ENCODE measurements at places on chromosomes 1 and 21.
A peak's percentile ranks its signal among the peaks of the same experiment; 100 is the strongest.

DNA sequence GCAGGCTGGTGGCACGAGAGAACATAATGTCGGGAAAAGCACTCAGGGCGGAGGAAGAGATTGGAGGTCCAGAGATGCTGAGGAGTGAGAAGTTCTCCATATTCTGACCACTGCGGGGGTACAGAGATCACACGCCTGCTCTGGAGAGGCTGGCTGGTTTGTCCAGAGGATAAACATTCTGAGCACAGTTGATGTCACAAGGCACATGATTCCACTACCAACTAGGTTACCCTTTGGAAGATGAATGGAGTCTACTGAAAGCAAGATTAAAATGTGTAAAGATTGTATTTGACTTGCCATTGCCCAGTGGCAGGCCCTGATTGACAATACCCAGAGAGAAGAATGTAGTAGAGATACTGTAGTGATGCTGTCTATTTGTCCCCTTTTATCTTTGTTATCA lies at the start of gene SPATA46:
Gene SPATA46, minus strand, starts transcription at position 164 of the 400 bp plus-strand sequence. Its CDS starts 64 bp downstream, at position 100.
- no peak within 1 kb of the TSS for H3K27ac ChIP-seq
- no peak within 1 kb of the TSS for H3K4me3 ChIP-seq
- DNase-seq: no peak
- H3K27me3 ChIP-seq: peaks cover 2% of the 10 kb centered on the region
- H3K4me1 ChIP-seq: no peaks in the 10 kb centered on the region
- H3K36me3 ChIP-seq: no peaks in the 10 kb centered on the region

GRCh38 chr1:101221945-101222429 lies 14.8 kb upstream of the S1PR1 start:
- no peak for DNase-seq
- H3K36me3 ChIP-seq: no peaks in the 10 kb centered on the region
- peaks cover 32% of the 10 kb centered on the region for H3K4me1 ChIP-seq
- no peaks in the 10 kb centered on the region for H3K27me3 ChIP-seq
- H3K27ac ChIP-seq: peak overlapping the region; percentile 81

DNA sequence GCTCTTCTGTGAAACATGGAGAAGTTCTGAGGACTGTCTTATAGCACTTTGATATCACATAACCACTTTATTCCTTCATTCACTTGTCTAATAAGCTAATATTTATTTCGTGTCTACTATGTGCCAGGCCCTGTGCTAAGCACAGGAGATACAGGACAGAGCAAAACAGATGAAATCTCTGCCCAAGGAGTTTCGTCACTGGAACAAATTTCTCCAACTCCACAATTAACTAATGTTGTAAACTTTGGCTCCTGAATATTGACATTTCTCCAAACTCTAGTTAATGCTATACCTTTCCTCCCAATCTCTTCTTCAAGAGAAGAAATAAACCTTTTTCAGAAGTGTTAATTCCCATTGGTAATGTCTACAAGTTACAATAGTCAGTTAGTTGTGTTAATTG lies 24.8 kb upstream of the OR10J5 start:
- DNase-seq: no peak
- no peaks in the 10 kb centered on the region for H3K27me3 ChIP-seq
- H3K36me3 ChIP-seq: no peaks in the 10 kb centered on the region
- H3K4me1 ChIP-seq: no peaks in the 10 kb centered on the region

DNA sequence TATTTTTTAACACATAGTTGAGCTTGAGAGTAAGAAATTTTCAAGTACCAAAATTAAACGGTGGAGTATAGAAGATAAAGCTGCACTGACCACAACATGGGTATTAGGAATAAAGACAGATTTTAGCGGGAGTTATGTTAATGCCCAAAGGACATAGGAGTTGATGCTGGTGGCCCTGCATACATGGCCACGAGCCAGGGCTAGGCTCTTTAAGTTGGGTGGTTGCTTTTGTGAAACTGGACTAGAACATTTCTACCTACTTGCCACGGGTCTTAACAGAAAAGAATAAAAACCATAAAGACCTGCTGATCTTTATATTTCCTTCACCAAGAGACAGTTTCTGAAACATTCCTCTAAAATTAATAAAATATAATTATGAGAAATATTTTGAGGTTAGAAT lies 14.9 kb downstream of the EDEM3 start:
- no peaks in the 10 kb centered on the region for H3K27me3 ChIP-seq
- no peak overlapping the region for H3K27ac ChIP-seq
- peaks cover 51% of the 10 kb centered on the region for H3K36me3 ChIP-seq
- DNase-seq: no peak

DNA sequence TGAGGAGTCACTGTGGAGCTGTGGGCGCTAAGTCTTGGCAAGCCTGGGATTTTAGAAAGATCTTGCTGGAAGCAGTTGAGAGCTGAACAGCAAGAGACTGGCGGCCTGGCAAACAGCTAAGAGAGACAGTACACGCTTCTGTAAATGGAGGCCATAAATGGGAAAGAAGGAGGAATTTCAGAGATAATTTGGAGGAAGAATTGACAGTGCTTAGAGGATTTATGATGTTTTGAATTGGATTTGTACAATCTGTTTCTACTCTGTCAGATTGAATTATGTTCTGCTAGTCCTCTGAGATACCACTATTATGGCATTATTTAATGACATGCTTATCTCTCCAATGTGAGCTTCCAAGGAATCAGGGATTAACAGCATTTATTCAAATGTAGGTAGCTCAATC lies 50.1 kb downstream of the ABCA4 start:
- peaks cover 27% of the 10 kb centered on the region for H3K27me3 ChIP-seq
- no peak for DNase-seq
- peaks cover 5% of the 10 kb centered on the region for H3K4me1 ChIP-seq
- no peak overlapping the region for H3K27ac ChIP-seq
- no peaks in the 10 kb centered on the region for H3K36me3 ChIP-seq

Data from activated T-helper 2 cell treated with anti-CD3 and anti-CD28 coated beads, Interferon-gamma antibody, Interleukin-2, Interleukin-4, amounts not matched to agents 10 μg/mL and 5 μg/mL and 100 μg/mL, durations not matched to agents 14 hours and 24 hours and 36 hours (primary cell).